ENCODE measurements at places on chromosomes 7 and 10. TPM values are rescaled to one million over a fixed set of nuclear protein-coding genes. Genes with fewer than 3 reads are reported as not detected.

COL28A1 gene
- total RNA-seq = 0.49 TPM

NT5C2 gene
- 140 TPM for total RNA-seq

SCIN gene
- total RNA-seq = not detected

PTPRZ1 gene
- 59.8 TPM for total RNA-seq

CNNM1 gene
- total RNA-seq = 3.8 TPM

CYP2E1 gene
- total RNA-seq = 0.77 TPM

ST8SIA6 gene
- total RNA-seq = 1.1 TPM

MCM7 gene
- 249 TPM for total RNA-seq

- H3K4me3 ChIP-seq = no peak overlapping the region
- peaks cover 3% of the 10 kb centered on the region for H3K4me1 ChIP-seq
- H3K27ac ChIP-seq = no peak overlapping the region
- DNase-seq = peak; percentile 78
- H3K27me3 ChIP-seq = no peaks in the 10 kb centered on the region
These were observed 57.2 kb upstream of the SMNDC1 start for GRCh38 chr10:110361800-110362456.

DNA sequence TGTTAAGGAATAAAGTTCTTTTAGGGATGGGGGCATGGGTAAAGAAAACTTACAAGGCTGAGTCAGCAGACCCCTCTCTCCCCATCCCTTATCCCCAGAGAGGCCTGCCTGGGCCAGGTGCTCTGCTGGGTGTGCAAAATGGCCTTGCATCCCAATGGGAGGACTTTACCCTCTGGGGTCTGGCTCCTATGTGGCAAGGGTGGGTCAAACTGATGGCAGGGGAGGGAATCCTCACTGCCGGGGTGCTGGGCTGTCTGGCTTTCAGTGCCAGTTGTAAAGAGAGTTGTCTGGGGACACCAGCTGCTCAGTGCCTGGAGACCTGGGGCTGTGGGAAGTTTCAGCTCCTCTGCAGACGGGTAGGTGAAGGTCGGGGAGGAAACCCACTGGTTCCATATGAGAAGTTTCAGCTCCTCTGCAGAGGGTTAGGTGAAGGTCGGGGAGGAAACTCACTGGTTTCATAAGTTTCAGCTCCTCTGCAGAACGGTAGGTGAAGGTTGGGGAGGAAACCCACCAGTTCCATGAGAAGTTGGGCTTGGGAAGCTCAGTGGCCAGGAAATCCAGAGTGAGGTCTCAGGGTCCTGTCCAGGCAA is 127.2 kb upstream of the PODXL start:
- no peaks in the 10 kb centered on the region for H3K36me3 ChIP-seq
- no peak overlapping the region for H3K4me3 ChIP-seq
- no peaks in the 10 kb centered on the region for H3K27me3 ChIP-seq
- H3K27ac ChIP-seq = no peak overlapping the region
- DNase-seq = no peak
- H3K4me1 ChIP-seq = no peaks in the 10 kb centered on the region

DNA sequence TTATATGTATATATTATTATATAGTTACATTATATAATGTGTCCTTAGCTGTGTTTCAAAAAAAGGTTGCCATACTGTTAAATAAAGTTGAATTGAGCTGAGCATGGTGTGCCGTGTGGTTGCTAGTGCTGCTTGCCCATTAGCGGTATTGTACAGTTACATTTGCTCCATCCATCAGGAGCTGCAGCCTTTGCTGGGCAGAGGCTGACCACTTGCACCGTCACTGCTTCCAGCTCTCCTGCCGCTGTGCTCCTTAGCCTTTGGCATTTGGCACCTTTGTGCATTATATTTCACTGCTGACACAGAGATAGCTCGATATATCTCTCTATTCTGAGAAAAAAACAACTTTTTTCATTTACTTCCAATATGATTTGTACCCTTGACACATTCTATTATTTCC is 372.2 kb downstream of the PHTF2 start:
- peaks cover 20% of the 10 kb centered on the region for H3K4me1 ChIP-seq
- H3K27ac ChIP-seq = no peak overlapping the region
- H3K36me3 ChIP-seq = no peaks in the 10 kb centered on the region
- H3K4me3 ChIP-seq = no peak overlapping the region
- no peak for DNase-seq

DNA sequence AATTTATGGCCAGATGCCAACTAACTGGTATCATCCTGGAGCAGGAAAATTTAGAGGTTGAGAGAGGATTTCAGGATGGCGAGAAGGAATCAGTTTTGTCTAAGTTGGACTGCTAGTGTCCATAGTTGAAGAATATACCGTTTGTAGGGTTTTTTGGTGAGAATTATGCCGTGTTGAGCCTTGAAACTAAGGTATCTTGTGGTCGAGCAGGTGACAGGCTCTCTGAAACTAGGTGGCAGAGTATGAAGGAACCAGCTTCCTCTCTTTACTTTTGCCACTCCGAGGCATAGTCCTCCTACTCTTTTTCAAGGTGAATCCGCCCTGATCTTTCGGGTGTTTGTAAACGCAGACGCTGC is 9.7 kb downstream of the MDFIC start:
- no peaks in the 10 kb centered on the region for H3K36me3 ChIP-seq
- H3K4me3 ChIP-seq = no peak overlapping the region
- H3K27me3 ChIP-seq = no peaks in the 10 kb centered on the region
- no peaks in the 10 kb centered on the region for H3K4me1 ChIP-seq
- no peak overlapping the region for H3K27ac ChIP-seq
- no peak for DNase-seq

DNA sequence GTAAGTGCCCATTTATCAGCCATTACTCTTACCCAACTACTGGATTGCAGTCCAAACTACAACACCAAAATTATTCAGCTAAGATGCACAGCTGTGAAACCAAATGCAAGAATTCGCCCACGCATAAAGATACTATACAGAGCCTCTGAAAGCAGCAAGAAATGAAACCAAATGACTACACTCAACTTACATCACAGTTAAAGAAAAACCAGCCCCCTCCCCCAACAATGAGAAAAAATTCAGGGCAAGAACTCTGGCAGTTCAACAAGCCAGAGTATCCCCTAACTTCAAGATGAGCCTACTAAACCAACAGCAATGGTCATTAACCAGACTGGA is 209.1 kb upstream of the VWC2 start:
- H3K4me3 ChIP-seq = no peak overlapping the region
- H3K4me1 ChIP-seq = no peaks in the 10 kb centered on the region
- no peaks in the 10 kb centered on the region for H3K36me3 ChIP-seq
- DNase-seq = no peak
- no peaks in the 10 kb centered on the region for H3K27me3 ChIP-seq

GRCh38 chr10:7563770-7564169 is 103.0 kb downstream of the ITIH5 start:
- no peaks in the 10 kb centered on the region for H3K36me3 ChIP-seq
- H3K27me3 ChIP-seq = no peaks in the 10 kb centered on the region
- H3K4me1 ChIP-seq = peaks cover 10% of the 10 kb centered on the region

DNA sequence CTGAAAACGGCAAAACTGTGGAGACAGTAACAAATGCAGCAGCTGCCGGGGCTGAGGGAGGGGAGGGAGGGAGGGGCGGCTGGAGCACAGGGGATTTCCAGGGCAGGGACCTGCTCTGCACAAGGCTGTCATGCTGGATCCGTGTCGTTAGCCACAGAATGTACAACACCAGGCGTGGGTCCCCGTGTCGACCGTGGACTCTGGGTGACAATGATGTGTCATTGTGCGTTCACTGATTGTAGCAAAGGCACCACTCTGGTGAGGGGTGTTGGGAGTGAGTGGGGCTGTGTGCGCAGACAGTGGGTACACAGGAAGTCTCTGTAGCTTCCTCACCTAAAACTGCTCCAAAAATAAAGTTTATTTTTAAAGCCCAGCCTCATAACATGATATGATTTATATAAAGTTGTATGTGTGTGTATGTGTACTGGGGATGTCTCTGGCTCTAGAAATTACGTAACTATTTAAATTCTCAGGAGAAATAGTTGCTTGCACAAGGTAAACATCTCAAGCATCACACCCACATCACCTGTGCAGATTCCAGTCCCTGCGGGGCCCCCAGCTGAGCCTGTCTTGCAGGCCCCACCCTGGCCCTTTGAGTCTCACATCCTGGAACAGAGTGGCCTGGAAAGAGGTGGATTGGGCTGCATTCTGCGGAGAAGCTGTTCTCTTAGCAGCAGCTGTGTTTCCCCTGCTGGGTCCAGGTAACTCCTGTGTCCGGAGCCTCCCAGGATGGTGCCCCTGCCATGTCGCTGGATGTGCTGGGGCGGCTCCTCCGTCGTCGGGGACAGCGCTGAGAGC is 135.7 kb downstream of the DYNC2I1 start:
- peaks cover 16% of the 10 kb centered on the region for H3K27me3 ChIP-seq
- no peaks in the 10 kb centered on the region for H3K4me1 ChIP-seq
- H3K36me3 ChIP-seq = no peaks in the 10 kb centered on the region
- H3K27ac ChIP-seq = no peak overlapping the region

DNA sequence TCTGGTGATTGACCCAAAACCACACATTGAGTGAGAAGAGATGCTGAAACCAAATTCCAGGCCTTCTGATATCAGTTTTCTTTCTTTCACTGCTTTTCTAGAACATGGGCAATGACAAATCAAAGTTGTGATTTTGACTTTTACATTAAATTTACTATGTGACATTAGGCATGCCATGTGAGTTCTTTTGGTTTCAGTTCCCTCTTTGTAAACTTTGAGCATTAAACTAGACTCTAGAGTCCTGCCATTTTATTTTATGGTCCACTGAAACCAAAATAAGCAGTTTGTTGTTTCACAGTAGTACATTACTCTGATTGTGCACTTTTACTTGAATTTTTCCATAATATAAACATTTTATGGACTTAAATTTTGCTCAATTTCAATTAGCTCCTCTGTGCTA is 381.1 kb upstream of the SEMA3D start:
- no peaks in the 10 kb centered on the region for H3K4me1 ChIP-seq
- no peaks in the 10 kb centered on the region for H3K27me3 ChIP-seq
- no peaks in the 10 kb centered on the region for H3K36me3 ChIP-seq
- H3K27ac ChIP-seq = no peak overlapping the region
- DNase-seq = no peak

DNA sequence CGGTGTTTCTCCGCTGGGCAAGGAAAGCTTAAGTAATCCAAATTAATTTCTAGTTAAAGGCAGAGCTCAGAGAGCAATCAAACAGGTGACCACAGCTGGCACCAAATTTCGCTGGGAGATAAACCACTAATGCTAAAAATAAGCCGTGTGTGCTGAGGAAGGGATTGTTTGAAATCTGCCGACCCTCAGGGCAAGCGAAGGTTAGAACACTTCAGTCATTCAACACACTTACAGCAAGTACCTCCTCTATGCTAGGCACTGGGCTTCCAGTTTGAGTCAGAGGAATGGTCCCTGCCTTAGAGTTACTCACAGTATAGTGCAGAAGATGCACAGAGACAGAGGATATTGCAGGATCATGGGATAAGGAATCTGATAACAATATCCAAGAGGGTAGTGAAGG is 467.9 kb upstream of the PODXL start:
- no peak for DNase-seq
- no peak overlapping the region for H3K27ac ChIP-seq

DNA sequence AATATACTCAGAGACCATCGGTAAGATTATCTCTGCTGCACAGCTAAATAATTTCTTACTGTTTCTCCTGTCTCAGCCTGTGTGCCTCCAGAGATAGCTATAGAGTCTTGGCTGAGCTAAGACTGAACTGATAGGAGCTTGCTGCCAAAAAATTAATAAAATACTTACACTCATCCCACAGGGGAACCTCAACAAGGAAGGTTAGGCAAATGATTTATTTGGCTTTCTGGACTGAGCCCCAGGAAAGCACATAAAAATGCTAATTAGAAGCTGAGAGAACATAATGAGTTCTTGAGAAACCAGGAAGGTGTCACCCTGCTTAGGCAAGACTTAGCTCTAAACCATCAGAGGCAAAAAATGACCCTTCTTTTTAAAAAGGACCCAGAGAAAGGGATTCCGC is 534.5 kb downstream of the TNS3 start:
- no peak overlapping the region for H3K27ac ChIP-seq
- no peaks in the 10 kb centered on the region for H3K36me3 ChIP-seq
- no peak for DNase-seq
- H3K27me3 ChIP-seq = no peaks in the 10 kb centered on the region

GRCh38 chr7:499853-500485 is 19.7 kb downstream of the PDGFA start:
- no peak for DNase-seq
- peaks cover 6% of the 10 kb centered on the region for H3K4me1 ChIP-seq
- no peak overlapping the region for H3K27ac ChIP-seq
- no peaks in the 10 kb centered on the region for H3K36me3 ChIP-seq
- no peaks in the 10 kb centered on the region for H3K27me3 ChIP-seq

- H3K27me3 ChIP-seq = no peaks in the 10 kb centered on the region
- DNase-seq = no peak
- H3K27ac ChIP-seq = no peak overlapping the region
These were observed 5.5 kb downstream of the PPA1 start for GRCh38 chr10:70227548-70228320.

All from endodermal cell (in vitro differentiated cells).